ENCODE measurements at places on chromosomes 6 and 20.

GRCh38 chr6:132872923-132873322 is 58.6 kb downstream of the RPS12 start:
- DNase-seq: no peak

DNA sequence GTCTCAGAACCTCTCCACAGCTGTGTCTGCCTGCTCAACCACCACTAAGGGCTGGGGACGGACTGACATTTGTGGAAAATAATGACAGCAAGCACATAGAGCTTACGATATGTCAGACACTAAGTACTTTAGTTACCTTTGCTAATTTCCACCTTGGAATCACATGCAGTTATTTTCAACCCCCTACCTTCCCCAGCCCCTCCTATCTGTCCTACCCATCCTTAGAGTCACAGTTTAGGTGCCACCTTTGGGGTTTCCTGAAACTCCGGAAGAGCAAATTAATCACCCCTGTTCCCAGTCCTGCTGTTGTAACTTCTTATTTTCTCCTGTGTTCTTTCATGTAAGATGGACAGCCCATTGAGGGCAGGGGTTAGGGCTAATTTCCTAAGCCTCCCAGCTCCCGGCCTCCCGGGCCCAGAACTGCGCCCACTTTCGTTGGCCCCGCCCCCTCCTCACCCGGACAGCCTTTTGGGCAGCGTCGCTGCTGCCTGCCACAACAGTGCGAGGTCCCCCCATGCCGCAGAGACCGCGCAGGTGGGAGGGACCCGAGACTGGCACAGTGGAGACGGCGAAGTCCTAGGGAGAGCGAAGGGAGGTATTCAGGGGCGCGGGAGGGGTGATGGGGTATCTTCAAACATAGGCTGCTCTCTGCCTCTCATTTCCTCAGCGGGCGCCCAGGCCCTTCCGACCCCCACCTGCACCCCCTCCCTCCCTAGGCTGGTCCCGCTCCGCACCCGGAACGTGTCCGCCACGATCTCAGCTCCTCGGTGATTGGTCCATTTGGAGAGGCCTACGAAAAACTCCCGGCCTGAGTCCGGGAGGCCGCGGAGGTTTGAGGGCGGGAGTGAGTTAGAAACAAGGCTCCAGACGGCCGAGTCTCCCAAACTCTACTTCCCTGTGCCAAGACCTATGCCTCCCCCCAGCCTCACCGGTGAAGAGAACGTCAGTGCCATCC is 1.1 kb downstream of the DDAH2 start:
- DNase-seq: no peak

DNA sequence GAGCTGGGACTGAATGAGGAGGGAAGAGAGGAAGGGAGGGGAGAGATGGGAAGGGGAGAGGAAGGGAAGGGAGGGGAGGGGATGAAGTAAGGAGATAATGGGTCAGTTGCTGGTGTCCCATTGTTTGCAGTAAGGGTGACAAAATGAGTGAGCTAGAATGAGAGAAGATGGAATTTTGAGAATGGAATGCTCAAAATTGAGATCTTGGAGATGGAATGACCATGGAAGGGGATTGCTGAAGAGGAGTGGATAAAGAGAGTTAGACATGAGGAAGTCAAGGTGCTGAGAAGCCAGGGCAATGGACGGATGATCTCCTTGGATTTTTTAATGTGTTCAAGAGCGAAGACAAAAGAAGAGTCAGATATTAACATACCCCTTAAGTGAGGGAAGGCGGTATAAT is 80.5 kb upstream of the SSTR4 start:
- DNase-seq: no peak

- no peak for DNase-seq
These were observed 87.7 kb downstream of the TRMT6 start for GRCh38 chr20:5862703-5863039.

- no peak for DNase-seq
These were observed 751.4 kb upstream of the DEFB115 start for GRCh38 chr20:30506100-30506499.

GRCh38 chr6:83854766-83855165 is 1.6 kb downstream of the RIPPLY2 start:
- no peak for DNase-seq
